Stimulated activated CD4-positive, alpha-beta T cell treated with anti-CD3 and anti-CD28 coated beads, Interleukin-1b, Interleukin-23, amount 100 ng/mL, for 1 hour (primary cell): ENCODE measurements at places on chromosomes 4 and X.

DNA sequence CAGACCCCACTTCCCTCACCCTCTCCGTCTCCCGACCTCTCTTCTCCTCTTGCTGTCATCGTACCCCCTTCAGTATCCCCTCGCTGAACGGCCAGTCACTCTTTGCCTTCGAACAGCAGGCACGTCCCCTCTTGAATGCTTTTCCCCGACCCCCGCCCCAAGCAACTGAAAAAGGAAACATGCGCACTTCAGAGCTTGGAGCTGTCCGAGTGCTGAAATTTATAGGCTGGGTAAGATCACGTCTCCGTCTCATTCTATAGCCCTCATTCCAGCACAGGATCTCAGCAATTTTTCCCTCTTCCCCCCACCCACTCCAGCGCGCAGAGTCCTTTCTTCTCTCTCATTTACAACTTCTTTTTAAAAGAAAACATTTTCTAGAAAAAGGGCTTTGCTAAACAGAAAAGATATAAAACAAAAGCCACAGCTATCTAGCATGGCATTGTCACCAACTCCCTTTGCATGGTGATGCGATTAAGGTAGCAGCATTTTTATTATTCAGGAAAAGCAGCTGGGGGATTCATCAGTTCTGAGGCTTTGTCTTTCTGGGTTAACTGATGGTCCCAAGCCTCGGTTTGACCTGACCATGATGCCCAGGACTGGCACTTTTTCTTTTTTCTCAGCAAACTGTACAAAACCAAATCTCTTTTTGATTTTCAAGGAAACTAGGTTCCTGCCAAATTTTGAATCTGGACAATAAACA is at the start of gene GLRA2:
GLRA2 (plus strand) TSS at position 247 of the 700 bp plus-strand sequence. CDS start 522 bp downstream, outside the sequence.
- no peak for DNase-seq

- DNase-seq, result no peak
Observed at GRCh38 chrX:4588056-4588455, 874.6 kb upstream of the PRKX start.

DNA sequence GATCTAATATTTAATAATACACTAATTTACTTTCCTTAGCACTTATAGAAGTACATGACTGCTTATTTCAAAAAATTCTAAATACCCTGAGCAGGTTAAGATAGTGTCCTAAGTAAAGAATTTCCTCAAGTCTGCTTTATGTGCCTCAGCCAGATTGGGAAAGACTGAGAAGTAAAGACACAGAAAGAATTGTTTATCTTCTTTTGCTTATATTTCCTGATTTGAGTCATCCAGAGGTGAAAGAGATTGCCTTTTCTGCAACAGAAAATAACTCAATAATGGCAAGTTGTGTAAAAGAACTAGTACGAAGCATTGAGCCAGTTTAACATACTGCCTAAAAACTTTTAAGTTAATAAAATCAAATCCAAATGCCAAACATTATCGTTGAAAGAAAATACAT is 45.0 kb downstream of the NAF1 start:
- no peak for DNase-seq

- no peak for DNase-seq
Observed at GRCh38 chr4:61580721-61581377, 380.7 kb downstream of the ADGRL3 start.

GRCh38 chr4:142917678-142918077 is 71.6 kb upstream of the INPP4B start:
- DNase-seq, result no peak

DNA sequence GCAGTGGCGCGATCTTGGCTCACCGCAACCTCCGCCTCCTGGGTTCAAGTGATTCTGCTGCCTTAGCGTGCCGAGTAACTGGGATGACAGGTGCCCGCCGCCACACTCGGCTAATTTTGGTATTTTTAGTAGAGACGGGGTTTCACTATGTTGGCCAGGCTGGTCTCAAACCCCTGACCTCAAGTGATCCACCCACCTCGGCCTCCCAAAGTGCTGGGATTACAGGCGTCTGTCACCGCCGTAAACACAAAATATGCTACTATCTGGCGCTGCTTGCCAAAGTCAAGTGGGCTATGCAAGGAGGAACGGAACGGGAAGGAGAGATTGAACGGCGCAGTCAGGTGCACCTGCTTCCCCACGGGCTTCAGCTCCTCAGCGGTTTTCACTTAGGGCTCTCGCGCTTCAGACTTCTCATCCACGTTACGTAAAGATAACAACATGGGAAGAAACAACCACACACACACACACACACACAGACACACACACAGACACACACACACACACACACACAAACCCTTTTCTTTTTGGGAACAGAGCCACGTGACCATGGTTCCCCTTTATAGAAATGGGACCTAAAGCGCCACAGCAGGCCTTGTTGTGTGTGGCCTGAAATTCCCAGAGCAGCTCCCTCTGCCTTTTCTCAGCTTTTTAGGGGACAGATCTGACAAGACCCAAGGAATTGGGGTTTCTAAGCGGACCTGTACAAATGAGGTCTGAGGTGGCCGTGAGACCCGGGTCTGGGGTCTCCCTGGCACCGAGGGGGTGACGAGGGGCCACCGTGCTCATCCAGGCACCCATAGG is 1.5 kb downstream of the P2RY8 start:
- DNase-seq, result no peak

DNA sequence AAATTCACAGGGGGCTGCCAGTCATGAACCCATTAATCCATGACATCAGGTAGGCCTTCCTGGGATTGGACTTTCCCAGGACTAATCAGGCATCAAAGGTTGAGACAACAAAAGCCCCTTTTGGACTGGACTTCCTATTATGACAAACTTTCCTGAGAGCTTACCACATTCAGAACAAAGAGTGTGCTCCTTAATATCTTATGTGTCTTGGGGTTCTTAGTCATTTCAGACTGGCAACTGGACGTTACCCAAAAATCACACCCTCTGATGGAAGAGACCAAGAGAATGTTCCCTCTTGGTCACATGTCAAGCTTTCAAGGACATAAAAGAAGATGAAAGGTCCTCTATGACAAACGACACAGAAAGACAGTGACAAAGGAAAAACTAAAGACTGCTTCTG is 31.6 kb upstream of the PPP1R2C start:
- no peak for DNase-seq

GRCh38 chr4:73788411-73788810 is 48.0 kb downstream of the CXCL8 start:
- no peak for DNase-seq

GRCh38 chrX:34903316-34903715 is 39.3 kb upstream of the FAM47B start:
- DNase-seq, result no peak
